Tibial nerve (tissue), 4 donors: ENCODE measurements at places on chromosomes 2 and 18. TPM values are rescaled to one million over a fixed set of nuclear protein-coding genes. Genes with fewer than 3 reads are reported as not detected.

ODC1 gene
- total RNA-seq, result 158 TPM

DNA sequence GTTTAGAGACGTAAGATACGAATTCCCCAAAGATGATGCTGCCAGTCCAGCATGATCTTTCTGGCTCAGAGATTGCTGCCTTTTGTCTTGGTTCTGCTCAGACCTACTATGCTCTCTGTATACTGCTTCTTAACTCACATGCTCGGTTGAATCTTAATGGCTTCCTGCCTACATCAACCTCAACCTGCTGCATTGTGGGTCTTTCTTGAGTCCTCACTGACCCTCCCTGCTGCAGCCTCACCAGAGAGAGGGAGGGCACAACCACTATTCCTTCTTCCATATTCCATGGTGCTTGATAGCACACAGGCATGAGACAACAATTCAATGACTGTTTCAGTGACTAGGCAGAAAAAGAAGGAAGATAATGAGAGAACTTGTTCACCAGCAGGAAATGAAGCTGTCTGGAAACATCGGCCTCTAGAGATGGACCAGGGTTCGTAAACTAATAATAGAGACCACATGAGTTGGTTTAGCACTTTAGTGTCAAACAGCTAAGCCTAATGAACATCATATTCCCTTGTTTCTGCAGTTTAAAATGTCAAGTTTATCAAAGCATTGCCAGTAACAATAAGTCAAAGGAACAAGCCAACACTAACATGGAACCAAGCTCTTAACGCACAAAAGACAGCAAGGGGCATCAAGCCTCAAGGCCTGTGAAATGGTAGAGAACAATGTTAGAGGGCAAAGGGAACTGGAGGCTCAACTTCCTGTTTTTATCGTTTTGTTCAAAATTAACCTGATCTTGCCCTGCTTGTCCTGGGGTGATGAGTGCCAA is 333.9 kb downstream of the PDE11A start:
- no peaks in the 10 kb centered on the region for H3K27me3 ChIP-seq
- no peaks in the 10 kb centered on the region for H3K4me1 ChIP-seq
- no peaks in the 10 kb centered on the region for H3K36me3 ChIP-seq

- H3K27me3 ChIP-seq, result no peaks in the 10 kb centered on the region
- H3K27ac ChIP-seq, result no peak overlapping the region
- H3K36me3 ChIP-seq, result no peaks in the 10 kb centered on the region
- no peak overlapping the region for H3K4me3 ChIP-seq
Observed at GRCh38 chr18:59374128-59374527, 15.1 kb upstream of the LMAN1 start.

DNA sequence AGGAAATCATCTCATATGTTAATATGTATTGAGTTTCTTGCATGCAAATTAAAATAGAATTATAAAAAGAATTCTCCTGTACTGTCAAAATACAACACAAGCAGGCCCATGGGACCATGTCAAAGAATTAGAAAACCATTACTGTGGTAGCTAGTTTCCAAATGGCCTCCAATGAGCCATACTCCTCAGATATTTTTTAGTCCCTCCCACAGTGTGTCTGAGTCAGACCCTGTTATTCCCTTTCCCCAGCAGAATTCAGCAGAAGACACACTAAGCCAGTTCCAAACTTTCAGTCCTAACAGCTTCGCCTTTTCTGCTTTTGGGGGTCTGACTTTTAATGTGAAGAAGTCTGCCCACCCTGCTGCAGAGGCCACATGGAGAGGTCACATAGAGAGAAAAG is 86.7 kb downstream of the FIGN start:
- no peaks in the 10 kb centered on the region for H3K36me3 ChIP-seq
- H3K27ac ChIP-seq, result no peak overlapping the region
- no peaks in the 10 kb centered on the region for H3K27me3 ChIP-seq

GRCh38 chr2:190280565-190281350 is 38.9 kb downstream of the HIBCH start:
- DNase-seq, result no peak
- H3K27ac ChIP-seq, result no peak overlapping the region
- H3K36me3 ChIP-seq, result no peaks in the 10 kb centered on the region
- no peaks in the 10 kb centered on the region for H3K27me3 ChIP-seq

GRCh38 chr18:8848541-8848940 is 143.2 kb downstream of the MTCL1 start:
- H3K27me3 ChIP-seq, result no peaks in the 10 kb centered on the region
- no peaks in the 10 kb centered on the region for H3K36me3 ChIP-seq
- H3K4me3 ChIP-seq, result no peak overlapping the region
- H3K4me1 ChIP-seq, result no peaks in the 10 kb centered on the region
- no peak overlapping the region for H3K27ac ChIP-seq

GRCh38 chr2:168541858-168542257 is 85.8 kb downstream of the CERS6 start:
- H3K27ac ChIP-seq, result no peak overlapping the region
- DNase-seq, result no peak
- H3K4me3 ChIP-seq, result no peak overlapping the region
- peaks cover 10% of the 10 kb centered on the region for H3K36me3 ChIP-seq

GRCh38 chr2:66813976-66814375 is 379.1 kb downstream of the MEIS1 start:
- H3K4me3 ChIP-seq, result no peak overlapping the region
- no peaks in the 10 kb centered on the region for H3K27me3 ChIP-seq
- no peaks in the 10 kb centered on the region for H3K4me1 ChIP-seq
- no peak for DNase-seq

- H3K36me3 ChIP-seq, result no peaks in the 10 kb centered on the region
- H3K4me3 ChIP-seq, result peak overlapping the region; percentile 60
- H3K27me3 ChIP-seq, result no peaks in the 10 kb centered on the region
- DNase-seq, result no peak
- peak overlapping the region; percentile 87 for H3K27ac ChIP-seq
Observed at GRCh38 chr2:219570194-219570923, 980 bp downstream of the OBSL1 start.

GRCh38 chr18:74897971-74898657 is 300.4 kb downstream of the ZNF407 start:
- no peaks in the 10 kb centered on the region for H3K27me3 ChIP-seq
- H3K27ac ChIP-seq, result peak overlapping the region; percentile 21
- H3K4me1 ChIP-seq, result no peaks in the 10 kb centered on the region
- H3K36me3 ChIP-seq, result no peaks in the 10 kb centered on the region

OR6B2 gene
- 2.7 TPM for total RNA-seq

GRCh38 chr18:6482198-6482977 is 67.7 kb upstream of the L3MBTL4 start:
- DNase-seq, result peak; percentile 59
- H3K4me1 ChIP-seq, result no peaks in the 10 kb centered on the region
- H3K36me3 ChIP-seq, result no peaks in the 10 kb centered on the region
- H3K27ac ChIP-seq, result no peak overlapping the region
- H3K4me3 ChIP-seq, result no peak overlapping the region

M1AP gene
- not detected for total RNA-seq

DNA sequence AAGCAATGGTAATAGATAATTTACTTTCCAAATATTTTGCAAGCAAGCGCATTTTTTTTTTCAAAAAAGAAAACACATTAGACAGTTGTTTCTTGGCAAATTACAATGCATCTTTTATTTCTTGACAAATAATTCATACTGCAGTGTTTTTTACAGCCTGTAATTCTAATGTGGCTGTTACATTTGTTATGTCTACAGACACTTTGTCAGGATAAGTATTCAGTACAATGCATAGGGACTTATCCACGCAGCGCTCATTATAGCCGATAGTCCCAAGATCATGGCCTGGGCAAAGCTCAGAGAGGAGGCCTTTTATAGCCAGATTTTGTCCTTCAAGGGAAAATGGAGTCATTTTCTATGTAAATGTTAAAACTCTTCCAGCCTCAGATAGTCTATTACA is 123.0 kb upstream of the FANCL start:
- no peak overlapping the region for H3K27ac ChIP-seq
- DNase-seq, result no peak
- no peaks in the 10 kb centered on the region for H3K27me3 ChIP-seq
- H3K36me3 ChIP-seq, result no peaks in the 10 kb centered on the region
- no peaks in the 10 kb centered on the region for H3K4me1 ChIP-seq

HOXD8 gene
- 19.5 TPM for total RNA-seq

BUB1 gene
- 1.8 TPM for total RNA-seq

G6PC2 gene
- not detected for total RNA-seq

SETBP1 gene
- 28.5 TPM for total RNA-seq

MC2R gene
- total RNA-seq, result not detected

DAW1 gene
- 0.59 TPM for total RNA-seq

EMILIN2 gene
- 33.3 TPM for total RNA-seq

DNA sequence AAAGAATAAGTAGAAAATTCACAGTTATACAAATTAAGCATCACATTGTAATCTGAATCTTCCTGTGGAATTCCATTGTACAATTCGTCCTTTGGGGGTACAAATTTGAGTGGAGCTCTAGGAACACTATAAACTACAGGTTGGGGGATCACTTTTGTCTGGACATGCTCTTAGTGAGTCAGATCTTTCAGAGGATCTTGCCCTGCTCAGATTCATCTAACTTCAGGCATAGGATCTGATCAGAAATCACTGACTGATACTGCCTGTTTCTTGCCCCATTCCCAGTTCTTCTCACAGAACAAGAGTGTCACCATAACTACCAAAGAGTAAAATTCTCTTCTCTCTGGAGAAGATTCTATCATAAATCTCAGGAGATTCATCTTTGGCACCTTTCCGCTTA is 10.7 kb upstream of the VSNL1 start:
- DNase-seq, result no peak
- H3K36me3 ChIP-seq, result no peaks in the 10 kb centered on the region
- H3K4me3 ChIP-seq, result no peak overlapping the region
- H3K4me1 ChIP-seq, result no peaks in the 10 kb centered on the region

GRCh38 chr2:35562488-35562887 is 793.1 kb upstream of the CRIM1 start:
- H3K27me3 ChIP-seq, result no peaks in the 10 kb centered on the region
- no peak for DNase-seq
- H3K4me1 ChIP-seq, result no peaks in the 10 kb centered on the region
- H3K27ac ChIP-seq, result no peak overlapping the region
- H3K36me3 ChIP-seq, result no peaks in the 10 kb centered on the region
- no peak overlapping the region for H3K4me3 ChIP-seq

DNA sequence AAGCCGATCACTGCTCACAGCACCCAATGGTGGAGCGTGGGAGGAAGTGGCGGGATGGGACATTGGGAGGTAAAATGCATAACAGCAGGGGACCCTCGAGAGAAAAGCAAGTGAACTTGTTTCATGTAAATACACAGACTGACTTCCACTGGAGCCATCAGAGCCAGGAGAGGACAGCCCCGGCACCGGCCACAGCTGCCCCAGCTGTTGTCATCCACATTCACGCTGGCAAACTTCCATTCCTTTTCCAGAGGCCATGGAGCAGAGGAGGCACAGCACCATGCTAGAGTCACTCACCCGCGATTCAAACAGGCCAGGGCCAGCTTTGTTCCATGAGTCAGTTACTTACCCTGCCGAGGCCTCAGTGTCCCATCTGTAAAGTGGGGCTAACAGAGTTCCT is 610.9 kb upstream of the SALL3 start:
- no peak overlapping the region for H3K27ac ChIP-seq
- no peaks in the 10 kb centered on the region for H3K4me1 ChIP-seq
- H3K36me3 ChIP-seq, result no peaks in the 10 kb centered on the region
- DNase-seq, result no peak
- H3K4me3 ChIP-seq, result no peak overlapping the region

DNA sequence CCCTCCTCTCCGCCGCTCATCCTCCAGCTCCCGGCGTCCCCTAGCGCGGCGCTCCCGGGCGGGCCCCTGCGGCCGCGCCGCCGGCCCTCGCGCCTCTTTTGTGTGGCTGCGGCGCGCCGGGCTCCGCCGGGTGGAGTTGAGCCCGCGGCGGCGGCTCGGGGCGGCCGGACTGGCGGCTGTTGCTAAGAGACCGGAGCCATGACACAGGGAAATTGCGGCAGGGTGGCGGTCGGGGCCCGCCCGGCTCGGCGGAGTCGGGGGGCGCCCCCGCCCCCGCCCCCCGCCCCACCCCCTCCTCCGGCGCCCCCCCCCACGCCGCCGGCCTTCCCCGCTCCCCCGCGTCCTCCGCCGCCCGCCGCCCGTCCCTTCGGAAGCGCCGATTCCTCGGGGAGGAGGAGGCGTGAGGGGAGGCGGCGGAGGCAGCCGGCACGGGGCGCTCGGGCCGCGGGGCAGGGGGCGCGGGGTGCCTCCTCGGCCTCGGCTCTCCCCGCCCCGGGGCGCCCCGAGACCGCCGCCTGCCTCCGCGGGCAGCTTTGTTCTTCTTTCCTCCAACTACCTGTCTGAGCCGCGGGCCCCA is at the start of gene TMEM200C:
TSS of gene TMEM200C (minus strand) at position 224 of the 577 bp plus-strand sequence. CDS start 3,459 bp downstream, outside the sequence.
- H3K4me1 ChIP-seq, result no peaks in the 10 kb centered on the region
- DNase-seq, result no peak
- no peaks in the 10 kb centered on the region for H3K36me3 ChIP-seq
- H3K27me3 ChIP-seq, result no peaks in the 10 kb centered on the region
- peak within 1 kb of the TSS; percentile 19 for H3K4me3 ChIP-seq
